Stimulated activated CD4-positive, alpha-beta T cell treated with anti-CD3 and anti-CD28 coated beads, Interleukin-2, amount 100 ng/mL, for 4 hours (primary cell): ENCODE measurements at places on chromosomes 7 and 10.

GRCh38 chr10:69332278-69333010 is 54.1 kb downstream of the HK1 start:
- no peak for DNase-seq

DNA sequence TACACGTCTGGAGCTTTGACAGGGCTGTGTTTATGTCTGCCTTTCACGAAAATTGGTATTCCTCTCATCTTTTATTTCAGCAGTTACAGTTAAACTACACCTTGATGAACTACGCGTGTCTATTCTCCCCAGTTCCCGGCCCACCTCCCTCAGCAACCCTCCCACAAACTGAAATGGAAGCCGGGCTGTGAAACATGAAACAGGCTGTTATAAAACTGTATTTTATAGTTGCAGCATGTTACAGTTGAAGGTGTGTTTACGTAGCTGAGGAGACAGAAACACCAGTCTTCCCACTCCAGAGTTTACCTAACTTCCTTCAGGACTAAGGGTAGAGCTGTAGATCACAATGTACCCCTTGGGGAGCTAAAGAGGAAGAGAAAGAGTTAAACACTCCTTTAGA is 228.3 kb upstream of the ZNF32 start:
- no peak for DNase-seq

DNA sequence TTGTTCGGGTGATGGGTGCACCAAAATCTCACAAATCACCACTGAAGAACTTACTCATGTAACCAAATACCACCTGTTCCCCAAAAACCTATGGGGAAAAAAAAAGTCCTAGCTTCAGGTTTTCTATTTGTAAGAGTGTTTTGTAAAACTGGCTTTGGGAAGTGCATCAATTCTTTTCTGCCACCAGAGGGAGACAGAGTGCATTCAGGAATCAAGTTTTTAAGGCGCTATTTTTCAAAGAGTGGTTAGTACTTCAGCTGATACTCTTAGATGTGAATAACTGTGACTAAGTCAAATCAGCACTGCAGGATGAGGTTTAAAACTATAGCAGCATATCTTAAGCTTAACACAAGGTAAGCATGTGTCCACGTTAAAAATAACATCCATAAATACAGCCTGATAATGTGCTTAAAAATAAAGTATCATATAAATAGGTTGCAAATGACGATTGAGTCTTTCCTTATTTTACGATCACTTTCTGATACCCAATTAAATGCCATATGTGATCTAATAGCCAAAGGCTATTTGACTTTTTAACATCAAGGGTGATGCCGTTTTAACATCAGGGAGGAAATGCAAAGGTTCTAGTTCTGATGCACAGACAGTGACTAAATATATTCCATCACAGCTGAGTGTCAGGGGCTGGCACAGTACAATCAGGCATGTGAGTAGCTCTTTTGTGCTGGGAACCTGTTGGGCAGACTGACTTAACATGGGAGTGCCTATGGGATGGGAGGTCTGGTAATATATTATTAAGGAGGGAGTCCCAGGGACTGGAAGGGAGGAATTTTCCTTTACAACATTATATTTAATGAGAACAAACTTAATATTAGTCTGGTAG is 10.6 kb upstream of the LYZL2 start:
- DNase-seq: peak; percentile 6

GRCh38 chr10:15124190-15124589 is 27.0 kb downstream of the RPP38 start:
- no peak for DNase-seq

GRCh38 chr7:50304911-50305582 is 531 bp downstream of the IKZF1 start:
- DNase-seq: peak; percentile 35

- DNase-seq: no peak
Observed at GRCh38 chr7:90474284-90475210, 5.1 kb downstream of the PTTG1IP2 start.

- no peak for DNase-seq
Observed at GRCh38 chr7:105202616-105203015, 186.1 kb downstream of the SRPK2 start.

DNA sequence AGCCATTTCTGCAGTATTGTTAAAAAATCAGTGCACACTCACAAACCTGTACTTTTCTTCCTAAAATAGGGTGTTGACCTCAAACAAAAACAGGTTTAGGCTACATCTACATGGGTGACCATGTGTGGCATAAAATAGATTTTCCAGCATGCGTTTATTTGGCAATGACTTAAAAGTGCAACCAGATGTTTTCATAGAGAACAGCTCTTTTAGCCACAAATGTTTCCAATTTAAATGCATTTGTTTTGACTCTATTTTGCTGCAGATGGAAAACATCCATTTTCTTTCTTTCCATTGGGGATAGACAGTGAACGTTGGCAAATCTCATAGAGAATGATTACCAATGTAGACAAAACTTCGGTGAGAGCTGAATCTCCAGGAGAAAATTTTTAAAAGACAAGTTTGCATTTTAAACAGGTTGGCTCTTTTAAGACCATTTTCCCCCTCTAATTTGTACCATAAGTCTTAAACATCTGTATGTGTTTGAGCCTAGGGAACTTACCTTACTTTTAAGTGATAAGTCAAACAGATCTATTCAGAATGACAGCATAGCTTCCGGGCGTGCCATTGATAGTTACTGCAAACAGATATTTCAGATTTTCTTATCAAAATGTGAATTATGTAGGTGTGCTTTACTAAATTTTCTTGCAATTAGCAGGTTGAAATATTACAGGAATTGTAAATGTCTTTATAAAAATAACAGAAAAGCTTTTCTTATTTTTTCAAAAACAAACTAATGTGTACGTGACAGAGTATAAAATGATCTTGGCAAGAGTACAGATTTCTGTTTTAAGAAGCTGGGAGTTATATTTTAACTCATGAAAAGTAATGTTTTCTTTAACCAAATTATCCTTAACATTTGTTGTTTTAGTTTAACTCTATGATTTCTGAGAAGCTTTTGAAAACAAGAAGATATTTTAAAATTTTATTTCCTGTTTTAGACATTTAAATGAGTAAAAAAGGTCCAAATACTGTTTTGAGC is 144.9 kb downstream of the HGF start:
- DNase-seq: no peak

DNA sequence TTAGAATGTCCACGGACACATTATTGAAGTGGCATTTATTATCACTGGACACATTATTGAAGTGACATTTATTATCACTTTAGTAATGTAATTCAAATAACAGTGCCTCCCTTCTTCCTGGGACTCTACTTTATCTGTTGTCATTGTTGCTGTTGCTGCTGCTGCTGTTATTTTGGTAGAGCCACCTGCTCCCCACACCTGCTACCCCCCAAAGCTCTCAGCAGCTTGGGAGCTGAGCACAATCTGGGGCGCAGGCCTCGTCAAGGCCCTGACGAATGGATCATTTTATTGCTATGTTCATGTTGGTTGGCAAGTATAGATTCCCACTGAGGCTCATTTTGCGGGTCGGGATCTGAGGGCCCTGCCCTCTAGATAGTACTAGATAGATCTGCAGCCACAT is 24.8 kb downstream of the FIGNL1 start:
- DNase-seq: no peak

DNA sequence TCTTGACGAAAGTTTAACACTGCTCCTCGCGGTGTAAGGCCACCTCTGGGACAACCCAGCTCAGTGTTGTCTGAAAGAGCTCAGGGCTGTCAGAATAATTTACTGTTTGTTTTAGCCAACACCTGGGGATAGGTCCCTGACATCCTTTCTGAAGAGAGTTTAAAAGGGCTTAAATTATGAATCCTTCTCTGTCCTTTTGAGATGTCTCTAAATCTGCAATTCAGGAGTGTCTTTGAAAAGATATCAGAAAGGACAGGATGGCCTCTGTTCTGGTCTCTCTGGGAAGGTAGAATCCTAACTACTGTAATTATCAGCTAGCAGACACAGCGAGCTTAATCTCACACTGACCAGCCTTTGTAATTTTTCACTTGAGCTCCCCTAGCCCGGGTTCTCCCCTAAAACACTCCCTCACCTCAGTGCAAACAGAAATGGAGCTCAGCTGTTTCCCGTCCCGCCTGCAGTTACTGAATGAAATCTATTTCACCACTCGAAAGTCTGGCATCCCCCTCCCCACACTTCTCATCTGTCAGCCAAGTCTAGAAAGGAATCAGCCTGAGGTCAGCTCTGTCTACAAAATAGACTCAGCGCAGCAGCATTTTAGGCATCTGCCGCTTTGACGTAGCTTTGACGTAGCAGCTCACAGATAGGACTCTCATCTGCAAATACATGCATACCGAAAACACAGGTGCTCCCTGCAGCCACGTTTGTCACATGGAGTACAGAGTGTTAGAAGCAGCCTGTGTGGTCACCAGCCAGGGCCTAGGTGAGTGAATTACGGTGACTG is 4.8 kb downstream of the DYNC2I1 start:
- DNase-seq: no peak

GRCh38 chr10:7485799-7486198 is 75.0 kb upstream of the SFMBT2 start:
- no peak for DNase-seq

DNA sequence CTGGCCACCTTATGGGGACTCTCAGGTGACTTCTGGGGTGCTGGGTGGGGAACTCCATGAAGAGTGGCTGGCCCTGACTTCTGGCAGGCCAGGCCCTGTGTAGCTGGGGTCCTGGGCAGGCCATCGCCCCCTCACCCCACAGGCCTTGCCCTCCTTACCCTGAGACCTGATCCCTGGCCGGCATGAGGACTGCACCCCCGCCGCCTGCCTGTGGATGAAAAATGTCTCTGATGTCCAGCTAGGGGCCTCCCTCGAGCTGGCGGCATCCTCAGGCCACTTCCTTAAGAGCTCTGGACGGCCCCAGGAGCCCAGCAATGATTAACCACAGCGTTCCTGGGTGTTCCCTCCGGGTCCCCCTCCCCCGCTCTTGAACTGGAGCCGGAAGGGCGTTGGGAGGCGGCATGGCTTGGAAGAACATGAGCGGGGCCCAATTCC is 31.8 kb upstream of the SHH start:
- no peak for DNase-seq

- no peak for DNase-seq
Observed at GRCh38 chr10:88540351-88540750, 42.8 kb downstream of the RNLS start.

- DNase-seq: no peak
Observed at GRCh38 chr10:69405221-69405620, 11.5 kb downstream of the TACR2 start.

GRCh38 chr7:30237271-30237695 is 47.1 kb upstream of the ZNRF2 start:
- no peak for DNase-seq

DNA sequence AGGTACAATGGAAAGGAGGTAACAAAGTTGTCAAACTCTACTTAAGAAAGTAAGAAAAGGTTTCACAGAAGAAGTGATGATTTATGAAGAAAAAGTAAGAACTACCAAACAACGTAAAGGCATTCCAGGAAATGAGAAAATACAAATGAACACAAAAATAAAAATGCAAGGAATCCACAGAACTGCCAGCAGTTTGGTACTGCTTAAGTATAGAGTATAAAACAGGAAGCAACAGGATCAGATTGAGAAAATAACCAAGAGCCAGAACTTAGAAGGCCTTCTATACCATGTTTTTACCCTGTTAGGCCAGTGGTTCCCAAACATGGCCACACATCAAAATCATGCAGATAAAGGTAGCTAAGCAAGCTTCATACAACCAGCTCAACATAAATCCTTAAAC is 9.2 kb downstream of the NDUFA5 start:
- no peak for DNase-seq

GRCh38 chr10:3310016-3310784 is 137.6 kb upstream of the PITRM1 start:
- DNase-seq: no peak

- DNase-seq: no peak
Observed at GRCh38 chr7:100614308-100614861, 2.0 kb downstream of the MOSPD3 start.

GRCh38 chr10:45199205-45199740 is 116.1 kb downstream of the OR13A1 start:
- no peak for DNase-seq

- no peak for DNase-seq
Observed at GRCh38 chr7:43076606-43077005, 35.8 kb upstream of the HECW1 start.

DNA sequence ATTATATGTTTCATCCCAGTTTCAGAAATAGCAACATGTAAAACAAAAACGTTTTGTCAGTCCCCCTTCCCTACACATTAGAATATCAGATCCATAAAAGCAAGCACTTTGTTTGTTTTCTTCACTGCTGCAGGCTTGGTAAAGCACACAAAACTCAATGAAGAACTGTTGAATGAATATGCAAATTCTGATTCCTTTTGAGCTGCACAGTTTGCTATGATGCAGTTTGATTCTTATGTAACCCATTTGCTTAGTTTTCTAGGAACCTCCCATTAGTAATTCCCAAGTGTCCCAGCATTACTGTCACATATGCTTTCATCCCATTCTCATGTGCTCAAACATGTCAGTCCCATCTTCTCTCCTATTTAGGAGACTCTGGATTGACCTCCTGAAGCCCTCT is 26.1 kb upstream of the CHCHD3 start:
- no peak for DNase-seq

DNA sequence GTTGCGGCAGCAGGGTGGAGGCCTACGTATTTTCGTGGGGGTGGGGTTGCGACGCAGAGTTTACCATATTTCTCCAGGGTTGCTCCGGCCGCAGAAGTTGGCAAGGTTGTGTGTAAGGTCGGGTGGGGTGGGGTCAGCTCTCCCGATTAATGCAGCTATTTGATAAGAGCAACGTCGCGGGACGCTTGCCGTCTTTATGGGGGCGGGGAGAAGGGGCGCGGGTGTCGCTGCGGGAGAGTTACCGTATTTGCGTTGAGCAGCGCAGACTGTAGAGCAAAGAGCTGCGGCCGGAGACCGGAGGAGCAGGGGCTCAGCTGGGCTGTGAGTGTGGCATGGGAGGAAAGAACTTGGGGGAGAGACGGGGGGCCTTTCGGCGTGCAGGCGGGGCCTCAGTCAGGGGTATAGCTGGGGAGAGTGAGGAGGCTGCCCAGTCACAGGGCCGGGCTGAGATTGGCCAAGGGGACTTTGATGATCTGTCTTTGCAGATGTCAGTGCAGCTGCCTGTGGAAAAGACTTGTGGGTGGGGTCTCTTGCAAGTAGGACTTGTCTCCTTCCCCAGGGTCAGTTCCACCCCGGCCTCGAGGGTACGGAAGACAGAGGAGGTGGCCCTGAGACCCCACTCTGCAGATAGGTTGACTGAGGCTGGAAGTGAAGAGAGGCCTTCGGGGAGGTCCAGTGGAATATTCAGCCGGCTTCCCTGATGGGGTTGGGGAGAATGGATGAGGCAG is 26.6 kb downstream of the ZNF775 start:
- DNase-seq: no peak

DNA sequence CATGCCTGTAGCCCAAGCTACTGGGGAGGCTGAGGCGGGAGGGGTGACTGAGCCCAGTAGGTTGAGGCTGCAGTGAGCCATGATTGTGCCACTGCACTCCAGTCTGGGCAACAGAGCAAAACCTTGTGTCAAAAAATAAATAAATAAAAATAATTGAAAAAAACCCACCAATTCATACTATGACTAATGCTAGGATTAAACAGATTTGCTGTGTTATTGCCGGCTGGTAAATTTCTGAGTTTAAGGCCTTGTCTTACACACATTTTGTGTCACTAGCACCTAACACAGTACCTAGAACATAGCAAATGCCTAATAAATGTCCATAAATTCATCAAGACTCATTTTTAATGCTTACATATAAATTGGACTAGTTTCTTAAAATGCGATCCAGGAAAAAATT is 8.7 kb downstream of the ESYT2 start:
- no peak for DNase-seq
